ENCODE measurements at places on chromosomes 3 and 15.

DNA sequence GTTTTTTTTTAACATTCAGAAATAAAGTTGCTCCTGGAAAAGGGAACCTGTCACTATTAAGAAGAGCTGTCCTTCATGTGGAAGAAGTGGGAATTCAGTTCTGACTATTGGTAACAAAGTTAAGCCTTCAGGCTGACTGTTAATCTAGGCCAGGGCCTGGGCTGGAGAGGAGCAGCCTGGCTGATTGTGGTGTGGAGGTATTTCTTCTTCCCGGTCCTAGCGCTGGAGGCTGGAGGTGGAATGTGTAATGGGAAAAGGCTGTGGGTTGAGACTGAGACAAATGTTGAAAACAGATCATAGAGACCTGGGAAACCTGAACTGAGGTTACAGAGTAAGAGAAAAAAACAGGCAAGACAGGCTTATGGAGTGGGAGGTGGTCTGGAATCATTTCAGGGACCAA, 23.8 kb upstream of the SH3BP5 start:
- DNase-seq, result no peak

DNA sequence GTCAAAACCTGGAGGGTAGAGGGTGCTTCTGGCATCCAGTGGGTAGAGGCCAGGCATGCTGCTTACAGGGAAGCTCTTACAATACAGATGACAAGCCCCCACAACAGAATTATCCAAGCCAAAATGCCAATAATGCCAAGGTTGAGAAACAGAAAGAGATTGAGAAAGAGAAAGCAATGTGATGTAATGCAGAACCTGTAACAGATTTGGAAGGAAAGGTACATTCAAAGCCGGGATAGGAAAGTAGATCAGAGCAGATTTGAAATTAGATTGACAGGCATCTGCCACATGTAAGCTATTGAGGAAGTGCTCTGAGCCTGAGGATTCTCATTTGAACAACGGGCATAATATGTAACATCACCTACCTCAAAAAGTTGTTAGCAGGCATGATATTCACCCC, 157.9 kb downstream of the FHIT start:
- DNase-seq, result no peak

DNA sequence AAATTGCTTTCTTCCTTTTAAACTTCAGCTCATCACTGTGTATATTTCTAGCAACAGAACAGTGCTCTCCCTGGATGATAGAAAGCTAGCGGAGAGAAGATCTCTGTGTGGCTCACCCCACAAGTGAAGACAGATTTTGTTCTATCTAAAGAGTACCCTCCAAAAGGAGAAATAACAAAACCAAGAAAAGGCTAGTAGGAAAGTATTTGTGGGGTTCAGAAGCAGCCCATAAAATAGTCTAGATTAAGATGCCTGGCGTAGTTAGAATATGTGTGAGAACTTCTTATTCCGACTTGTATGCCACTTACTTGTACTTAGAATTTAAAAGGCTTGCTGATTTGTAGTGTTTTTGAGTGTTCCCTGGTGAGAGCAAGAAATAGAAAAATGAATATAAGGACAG, 214.9 kb upstream of the IL12A start:
- DNase-seq, result no peak

DNA sequence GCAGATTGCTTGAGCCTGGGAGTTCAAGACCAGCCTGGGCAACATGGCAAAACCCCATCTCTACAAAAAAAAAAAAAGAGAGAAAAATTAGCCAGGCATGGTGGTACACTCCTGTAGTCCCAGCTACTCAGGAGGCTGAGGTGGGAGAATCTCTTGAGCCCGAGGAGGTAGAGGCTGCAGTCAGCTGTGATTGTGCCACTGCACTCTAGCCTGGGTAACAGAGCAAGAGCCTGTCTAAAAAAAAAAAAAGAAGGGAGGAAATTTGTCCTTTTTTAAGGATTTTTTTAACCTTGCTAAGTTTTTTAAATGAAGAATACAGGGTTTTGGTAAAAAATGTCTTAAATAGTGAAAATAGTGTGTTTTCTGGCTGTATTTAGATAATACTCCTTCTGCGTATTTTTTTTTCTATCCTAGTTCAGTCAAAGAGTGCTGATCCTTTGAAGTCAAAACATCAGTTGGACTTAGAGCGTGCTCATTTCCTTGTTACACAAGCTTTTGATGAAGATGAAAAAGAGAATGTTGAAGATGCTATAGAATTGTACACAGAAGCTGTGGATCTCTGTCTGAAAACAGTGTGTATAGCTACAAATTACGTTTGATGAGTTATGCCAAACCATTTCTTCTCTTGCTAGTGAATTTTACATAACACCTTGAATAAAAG, 11.1 kb downstream of the CAPN7 start:
- DNase-seq, result no peak

GRCh38 chr15:82018201-82018600, 27.6 kb downstream of the MEX3B start:
- DNase-seq, result no peak

- DNase-seq, result no peak
Measured at GRCh38 chr3:13750731-13751130, 129.1 kb downstream of the WNT7A start.

DNA sequence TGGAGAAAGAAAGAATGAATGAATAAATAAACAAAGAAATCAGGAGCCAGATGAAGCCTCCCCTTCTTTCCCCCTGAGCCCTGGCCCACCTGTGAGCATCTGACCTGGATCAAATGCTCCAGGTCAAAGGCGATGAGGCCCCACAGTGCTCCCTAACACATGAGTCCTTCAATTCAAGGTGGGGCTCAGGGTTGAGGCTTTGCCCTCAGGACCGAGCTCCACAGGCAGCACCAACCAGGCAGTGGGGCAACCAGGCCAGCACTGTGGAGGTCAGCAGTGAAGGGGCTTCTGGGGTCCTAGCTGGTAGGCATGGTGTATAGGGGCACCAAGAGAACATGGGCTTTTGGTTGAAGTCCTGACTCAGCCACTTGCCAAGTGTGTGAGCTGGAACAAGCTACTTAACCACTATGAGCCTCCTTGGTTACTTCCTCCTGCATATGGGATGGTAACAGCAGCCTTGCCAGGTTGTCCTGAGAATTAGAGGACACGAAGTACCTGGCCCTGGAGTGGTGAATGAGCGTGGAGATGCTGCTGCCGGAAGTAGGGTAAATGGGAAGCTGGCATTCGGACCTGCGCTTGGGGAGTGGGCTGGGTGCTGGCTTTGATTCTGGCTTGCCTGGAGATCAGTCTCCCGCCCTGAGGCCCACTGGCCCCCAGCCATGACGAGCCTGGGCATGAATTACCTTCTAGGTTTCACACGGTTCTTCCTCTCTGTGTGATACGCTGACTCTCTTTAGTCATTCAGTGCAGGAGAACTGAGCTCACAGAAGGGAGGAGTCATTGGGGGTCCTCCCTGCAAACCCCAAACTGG, 10.0 kb upstream of the PAQR5 start:
- no peak for DNase-seq

Data from right kidney (tissue), 9 donors.